T-helper 2 cell treated with Interferon-gamma antibody and Interleukin-4, amounts not matched to agents 5 μg/mL and 100 μg/mL, for 36 hours (primary cell): ENCODE measurements at places on chromosomes 5 and 9.

GRCh38 chr9:71685988-71686387, 82.3 kb downstream of the CEMIP2 start:
- no peak for DNase-seq
- peak overlapping the region; percentile 44 for H3K4me3 ChIP-seq
- no peaks in the 10 kb centered on the region for H3K27me3 ChIP-seq
- peaks cover 60% of the 10 kb centered on the region for H3K36me3 ChIP-seq
- H3K4me1 ChIP-seq: peaks cover 33% of the 10 kb centered on the region

DNA sequence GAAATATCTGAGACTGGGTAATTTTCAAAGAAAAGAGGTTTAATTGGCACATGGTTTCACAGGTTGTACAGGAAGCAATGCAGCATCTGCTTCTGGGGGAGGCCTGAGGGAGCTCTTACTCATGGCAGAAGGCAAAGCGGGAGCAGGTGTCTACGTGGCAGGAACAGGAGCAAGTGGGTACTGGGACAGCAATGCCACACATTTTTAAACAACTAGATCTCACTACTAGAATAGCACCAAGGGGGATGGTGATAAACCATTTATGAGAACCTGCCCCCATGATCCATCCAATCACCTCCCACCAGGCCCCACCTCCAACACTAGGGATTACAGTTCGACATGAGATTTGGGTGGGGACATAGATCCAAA, 47.6 kb upstream of the HOMER1 start:
- peaks cover 12% of the 10 kb centered on the region for H3K36me3 ChIP-seq
- peak overlapping the region; percentile 35 for H3K4me3 ChIP-seq
- H3K4me1 ChIP-seq: peaks cover 33% of the 10 kb centered on the region
- H3K27me3 ChIP-seq: no peaks in the 10 kb centered on the region
- H3K27ac ChIP-seq: peak overlapping the region; percentile 87

GRCh38 chr9:94222870-94223269, 36.2 kb upstream of the ZNF169 start:
- H3K36me3 ChIP-seq: no peaks in the 10 kb centered on the region
- H3K27me3 ChIP-seq: peaks cover 23% of the 10 kb centered on the region
- DNase-seq: no peak
- H3K27ac ChIP-seq: no peak overlapping the region
- no peak overlapping the region for H3K4me3 ChIP-seq
- no peaks in the 10 kb centered on the region for H3K4me1 ChIP-seq

- no peak overlapping the region for H3K27ac ChIP-seq
- H3K36me3 ChIP-seq: no peaks in the 10 kb centered on the region
- H3K27me3 ChIP-seq: peaks cover 4% of the 10 kb centered on the region
- H3K4me1 ChIP-seq: peaks cover 13% of the 10 kb centered on the region
- no peak for DNase-seq
- H3K4me3 ChIP-seq: no peak overlapping the region
These were observed 74.5 kb downstream of the MRPS27 start for GRCh38 chr5:72245546-72245945.

DNA sequence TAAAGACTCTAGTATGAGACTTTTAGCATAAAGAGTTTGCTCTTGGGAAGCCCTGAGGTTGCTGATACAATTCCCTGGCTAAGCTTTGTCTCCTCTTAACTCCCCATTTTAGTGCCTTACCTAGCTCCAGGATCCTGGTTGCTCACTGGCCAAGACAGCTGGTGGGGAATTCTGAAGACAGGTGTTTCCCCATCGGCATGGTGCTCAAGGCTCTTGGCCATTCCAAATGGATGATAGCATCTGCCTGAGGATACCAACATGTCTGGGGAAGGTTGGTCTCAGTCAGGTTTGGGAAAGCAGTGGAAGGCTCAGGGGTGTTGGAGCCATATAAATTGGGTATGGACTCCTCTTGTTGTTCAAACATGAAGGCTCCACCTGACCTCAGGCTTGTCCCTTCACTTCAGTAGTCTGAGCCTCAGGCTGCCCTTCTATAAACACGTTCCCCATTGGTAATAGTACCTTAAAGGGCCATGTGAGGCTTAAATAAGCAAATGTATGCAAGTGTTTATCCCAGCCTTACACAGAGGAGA, 44.5 kb upstream of the CXCL14 start:
- peaks cover 4% of the 10 kb centered on the region for H3K27me3 ChIP-seq
- DNase-seq: no peak
- H3K4me3 ChIP-seq: no peak overlapping the region
- H3K27ac ChIP-seq: no peak overlapping the region
